CD4-positive, alpha-beta memory T cell (primary cell): ENCODE measurements at places on chromosomes 1 and 21.

GRCh38 chr1:201172326-201172725 lies 18.1 kb upstream of the TMEM9 start:
- no peak for DNase-seq

DNA sequence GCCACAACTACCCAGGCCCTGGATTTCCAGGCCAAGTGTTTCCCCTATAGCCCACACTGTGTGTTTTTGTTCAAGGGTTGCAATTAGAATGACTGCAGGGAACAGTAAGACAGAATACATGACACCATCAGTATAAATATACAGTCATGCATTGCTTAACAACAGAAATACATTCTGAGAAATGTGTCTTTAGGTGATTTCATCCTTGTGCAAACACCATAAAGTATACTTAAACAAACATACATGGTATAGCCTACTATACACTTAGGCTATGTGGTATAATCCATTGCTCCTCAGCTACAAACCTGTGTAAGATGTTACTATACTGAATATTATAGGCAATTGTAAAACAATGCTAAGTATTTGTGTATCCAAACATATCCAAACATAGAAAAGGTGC lies 7.5 kb upstream of the SLC44A5 start:
- no peak for DNase-seq

- no peak for DNase-seq
Measured at GRCh38 chr1:97745912-97746311, 174.9 kb downstream of the DPYD start.

DNA sequence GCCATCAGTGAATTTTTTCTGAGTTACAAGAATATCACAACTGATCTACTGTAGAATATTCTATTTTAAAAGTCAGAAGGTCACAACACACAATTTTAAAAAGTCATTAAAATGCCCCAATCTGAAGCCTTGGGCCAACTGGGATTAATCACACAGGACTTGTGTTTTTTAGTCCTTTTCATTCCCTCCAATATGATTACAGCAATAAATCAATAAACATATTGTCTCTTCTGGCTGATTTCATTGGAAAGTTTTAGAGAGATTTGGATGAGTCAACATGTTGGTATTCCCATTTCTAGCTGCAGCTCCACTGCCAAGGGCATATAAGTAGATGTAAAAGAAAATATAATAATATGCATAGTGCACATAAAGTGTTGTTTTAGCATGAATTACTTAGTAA lies 85.8 kb downstream of the NIBAN1 start:
- no peak for DNase-seq

- DNase-seq, result no peak
Measured at GRCh38 chr1:25697435-25698217, 81.0 kb downstream of the MAN1C1 start.

DNA sequence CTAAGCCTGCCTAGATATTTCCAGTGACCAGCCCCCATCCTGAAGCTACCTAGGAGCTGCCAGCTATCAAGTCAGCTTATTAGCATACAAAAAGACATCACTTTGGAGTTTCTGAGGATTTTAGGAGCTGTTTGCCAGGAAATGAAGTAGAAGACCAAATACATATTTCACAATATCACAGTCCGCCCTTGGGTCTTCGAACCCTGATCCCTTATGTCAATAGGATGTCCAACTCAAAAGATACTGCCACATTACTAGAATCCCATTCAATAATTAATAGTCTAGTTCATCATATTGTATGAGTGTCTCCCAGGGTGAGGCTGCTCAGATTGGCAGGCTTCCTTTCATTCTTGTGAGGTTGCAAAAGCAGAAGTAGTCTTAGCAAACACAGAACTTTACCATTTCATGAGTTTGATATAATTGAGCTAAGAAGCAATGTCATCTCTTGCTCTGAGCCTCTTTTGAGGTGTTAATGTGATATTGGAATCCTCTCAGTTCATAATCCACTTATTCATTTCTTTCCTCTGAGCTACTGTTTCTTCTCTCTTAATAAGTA lies 13.6 kb downstream of the IPO9 start:
- no peak for DNase-seq

DNA sequence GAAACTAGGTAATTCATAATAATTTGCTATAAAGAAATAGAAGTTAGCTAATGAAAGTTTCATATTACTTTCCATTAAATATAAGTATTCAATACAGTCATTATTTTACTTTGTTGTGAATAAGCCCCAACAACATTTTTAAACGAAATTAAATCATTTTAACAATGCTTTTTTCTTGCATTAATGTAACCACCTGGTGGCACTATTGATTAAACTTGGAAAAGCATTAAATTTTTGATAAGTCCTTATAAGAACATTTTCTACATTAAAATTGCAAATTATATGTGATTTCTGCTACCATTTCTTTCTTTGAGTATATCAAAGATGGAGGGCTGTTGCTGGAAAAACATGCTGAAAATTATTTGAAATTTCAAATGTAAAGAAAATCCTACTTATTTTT lies 918.8 kb upstream of the TMPRSS15 start:
- no peak for DNase-seq

DNA sequence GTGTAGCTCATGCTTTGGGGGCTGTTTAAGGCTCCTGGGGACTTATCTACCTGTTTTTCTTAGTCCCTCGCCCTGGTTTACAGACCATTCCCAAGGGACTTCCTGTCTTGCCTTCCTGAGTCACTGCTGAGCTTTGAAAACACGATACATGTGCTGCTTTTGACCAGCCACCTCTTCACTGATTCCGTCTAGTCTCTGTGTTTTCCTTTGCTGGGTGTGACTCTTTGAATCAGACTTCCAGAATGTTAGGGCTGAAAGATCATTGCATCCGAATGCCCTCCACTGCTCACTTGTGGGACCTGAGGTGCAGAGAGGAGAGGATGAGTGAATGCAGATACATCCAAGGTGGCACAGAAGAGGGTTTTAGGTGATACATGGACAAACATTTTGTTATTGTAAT lies 35.4 kb upstream of the CITED4 start:
- DNase-seq, result no peak

DNA sequence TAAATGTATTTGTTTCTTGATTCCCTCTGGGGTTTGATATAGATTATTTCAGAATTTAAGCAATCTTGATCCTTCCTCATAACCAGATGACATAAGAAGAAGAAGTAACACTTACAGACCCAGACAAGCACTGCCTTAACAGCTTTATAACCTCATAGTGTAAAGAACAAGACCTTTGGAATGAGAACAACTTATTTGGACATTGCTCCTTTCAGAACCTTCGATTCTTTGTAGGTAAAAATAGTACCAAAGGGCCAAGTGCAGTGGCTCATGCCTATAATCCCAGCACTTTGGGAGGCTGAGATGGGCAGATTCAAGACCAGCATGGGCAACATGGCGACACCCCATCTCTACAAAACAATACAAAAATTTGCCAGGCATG lies 15.0 kb downstream of the TM2D1 start:
- no peak for DNase-seq

DNA sequence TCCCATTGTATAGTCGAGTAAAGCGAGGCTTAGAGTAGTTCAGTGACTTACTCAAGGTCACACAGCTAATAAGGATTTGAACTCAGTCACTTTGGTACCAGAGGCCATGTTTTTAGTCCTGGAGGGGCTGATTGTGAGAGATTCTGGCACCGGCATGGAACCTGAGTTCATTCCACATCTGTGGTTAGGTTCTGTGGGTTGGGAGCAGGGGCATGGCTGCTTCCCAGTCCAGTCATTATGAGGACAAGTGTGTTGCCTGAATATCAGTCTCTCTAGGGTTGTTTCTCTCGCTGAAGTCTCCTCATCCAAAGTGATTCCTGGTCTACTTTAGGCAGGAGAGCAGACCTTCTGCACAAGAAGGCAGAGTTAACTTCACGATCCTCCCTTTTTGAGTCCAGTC lies 90.6 kb downstream of the C1orf94 start:
- DNase-seq, result no peak

- no peak for DNase-seq
Measured at GRCh38 chr21:38902608-38903445, 97.1 kb downstream of the ETS2 start.

DNA sequence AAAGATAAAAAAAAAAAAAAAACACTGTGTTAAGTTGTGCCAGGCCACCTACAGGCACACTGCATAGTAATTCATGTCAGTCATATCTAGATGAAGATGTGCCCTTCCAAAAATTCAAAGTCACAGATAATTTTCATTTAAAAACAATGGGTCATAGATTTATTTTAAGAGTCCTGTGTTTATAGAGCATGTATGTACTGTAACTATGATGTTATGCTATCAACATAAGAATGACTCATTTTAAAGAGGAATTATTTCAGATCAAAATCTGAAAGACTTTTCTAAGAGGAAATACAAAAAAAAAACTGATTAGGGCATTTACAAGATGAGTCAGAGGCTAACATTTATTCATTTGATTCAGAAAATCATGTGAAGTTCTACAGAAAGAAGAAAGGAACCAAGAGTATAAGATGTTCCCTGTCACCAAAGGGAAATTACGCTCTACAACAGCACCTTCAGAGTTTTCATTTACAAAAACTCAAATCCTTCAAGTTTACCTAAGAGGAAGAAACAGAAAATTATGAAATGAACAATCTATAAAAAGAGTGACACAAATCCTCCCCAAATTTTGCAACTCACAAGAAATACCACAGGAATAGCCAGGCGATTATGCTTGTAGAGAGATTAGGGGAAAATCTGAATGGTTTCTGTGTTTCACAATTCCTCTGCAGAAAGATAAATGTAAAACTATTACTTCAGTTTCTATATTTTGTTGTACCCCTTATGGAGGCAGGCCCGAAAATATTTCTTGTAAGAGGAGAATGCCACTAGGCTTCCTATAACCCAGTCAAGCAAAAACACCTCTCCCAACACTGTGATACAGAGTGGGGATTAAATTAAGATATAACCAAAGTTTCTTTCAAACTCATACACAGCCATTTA lies 13.8 kb downstream of the TP53BP2 start:
- peak; percentile 47 for DNase-seq

- DNase-seq, result no peak
Measured at GRCh38 chr1:48803474-48803873, 26.8 kb upstream of the BEND5 start.

DNA sequence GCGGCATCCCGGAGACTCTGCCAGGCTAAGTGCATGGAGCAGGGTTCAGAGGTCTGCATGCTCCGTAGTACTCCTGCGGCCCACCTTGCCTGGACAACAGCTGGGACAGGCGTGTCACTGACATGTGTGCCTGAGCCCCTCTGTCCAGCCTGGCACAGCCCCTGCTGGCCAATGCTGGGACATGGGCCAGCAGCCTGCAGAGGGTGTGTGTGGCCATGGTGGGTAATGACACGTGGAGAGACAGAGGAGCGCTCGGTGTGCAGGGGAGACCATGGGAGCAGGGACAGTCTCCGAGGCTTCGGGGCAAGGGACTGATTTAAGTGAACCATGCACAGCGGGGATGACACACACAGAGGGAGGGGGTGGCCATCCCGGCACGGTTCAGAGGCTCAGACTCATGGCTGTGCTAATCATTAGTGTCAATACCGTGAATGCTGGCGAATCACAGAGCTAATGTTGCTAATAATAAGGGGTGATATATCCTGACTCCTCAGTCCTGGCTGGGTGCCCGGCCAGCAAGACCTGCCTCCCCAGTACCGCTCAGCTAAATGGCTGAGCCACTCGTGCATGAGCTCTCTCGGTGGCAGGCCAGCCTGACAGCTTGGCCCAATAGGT lies 41.5 kb downstream of the IGSF21 start:
- DNase-seq, result no peak

- DNase-seq, result no peak
Measured at GRCh38 chr1:14820295-14821085, 222.0 kb downstream of the KAZN start.

GRCh38 chr1:224175617-224176016 lies 7.4 kb upstream of the DEGS1 start:
- DNase-seq, result peak; percentile 74

DNA sequence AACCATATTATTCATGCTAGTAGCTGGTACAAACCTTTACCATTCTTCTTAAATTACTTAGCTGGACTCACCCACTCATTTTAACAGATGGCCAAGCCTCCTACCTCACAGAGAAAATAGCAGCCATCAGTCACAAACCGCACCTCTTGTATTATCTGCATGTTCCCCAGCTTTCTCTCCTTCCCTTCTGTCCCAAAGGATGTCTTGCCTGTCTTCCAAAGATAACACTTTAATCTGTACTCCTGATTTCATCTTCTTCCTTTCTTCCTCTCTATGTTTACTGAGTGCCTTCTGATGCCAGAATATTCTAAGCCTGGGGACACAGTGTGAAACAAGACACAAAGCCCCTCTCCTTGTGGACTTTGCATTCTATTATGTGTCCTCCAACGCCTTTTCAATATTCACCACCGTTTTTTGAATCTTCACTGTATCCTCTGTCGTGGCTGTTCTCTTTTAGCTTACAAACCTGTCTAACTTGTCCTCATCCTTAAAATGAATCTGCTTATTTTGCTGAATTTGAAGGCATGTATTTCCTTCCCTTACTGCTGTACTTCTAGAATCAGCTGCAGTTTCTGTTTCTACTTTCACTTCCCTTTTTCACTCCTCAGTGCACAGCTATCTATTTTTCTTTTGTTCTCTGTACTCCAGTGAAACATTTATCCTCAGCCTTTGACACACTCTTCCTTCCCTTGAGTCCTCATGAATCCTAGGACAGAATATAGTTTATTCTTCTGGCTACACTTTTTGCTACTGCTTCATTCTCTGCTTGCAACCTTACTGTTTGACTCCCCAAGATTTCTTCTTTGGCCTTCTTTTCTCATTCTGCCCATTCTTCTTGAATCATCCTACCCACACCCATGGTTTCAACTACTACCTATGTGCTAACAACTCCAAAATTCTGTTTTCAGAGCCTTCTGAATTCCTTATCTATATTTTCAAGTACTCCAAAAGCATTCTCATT lies 216.9 kb upstream of the SAMSN1 start:
- peak; percentile 8 for DNase-seq

- DNase-seq, result no peak
Measured at GRCh38 chr1:43937179-43937865, 3.7 kb downstream of the ARTN start.

GRCh38 chr1:171081763-171082201 lies 8.9 kb upstream of the FMO3 start:
- no peak for DNase-seq

GRCh38 chr1:173329726-173330125 lies 122.6 kb upstream of the TNFSF4 start:
- DNase-seq, result no peak

DNA sequence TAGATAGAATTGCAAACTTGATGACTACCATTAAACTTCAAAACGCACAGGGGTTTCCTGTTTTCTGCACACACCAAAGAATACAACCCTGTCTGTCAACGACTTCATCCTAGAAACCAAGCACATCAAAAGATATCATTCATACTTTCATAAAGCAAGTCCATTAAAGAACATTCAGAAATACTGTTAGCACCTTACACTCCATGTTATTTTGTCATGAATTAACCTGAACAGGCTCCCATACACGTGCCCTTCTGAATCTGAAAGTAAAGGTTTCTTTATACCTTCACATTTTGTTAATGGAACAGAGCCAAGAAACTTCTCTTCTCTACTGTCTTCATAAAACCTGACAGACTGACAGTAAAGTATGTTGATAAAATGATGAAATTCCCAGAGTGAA lies 46.1 kb downstream of the PUM1 start:
- peak; percentile 12 for DNase-seq

- no peak for DNase-seq
Measured at GRCh38 chr1:109823543-109824348, 60.0 kb upstream of the EPS8L3 start.

GRCh38 chr21:29217818-29218291 lies 80.9 kb upstream of the BACH1 start:
- no peak for DNase-seq
